ENCODE measurements at places on chromosomes 13 and 19.
A peak's percentile ranks its signal among the peaks of the same experiment; 100 is the strongest.

GRCh38 chr13:36069881-36070366 lies 61.3 kb downstream of the DCLK1 start:
- DNase-seq, result no peak

- DNase-seq, result peak; percentile 62
Measured at GRCh38 chr19:3479177-3479833, 1.0 kb downstream of the SMIM24 start.

DNA sequence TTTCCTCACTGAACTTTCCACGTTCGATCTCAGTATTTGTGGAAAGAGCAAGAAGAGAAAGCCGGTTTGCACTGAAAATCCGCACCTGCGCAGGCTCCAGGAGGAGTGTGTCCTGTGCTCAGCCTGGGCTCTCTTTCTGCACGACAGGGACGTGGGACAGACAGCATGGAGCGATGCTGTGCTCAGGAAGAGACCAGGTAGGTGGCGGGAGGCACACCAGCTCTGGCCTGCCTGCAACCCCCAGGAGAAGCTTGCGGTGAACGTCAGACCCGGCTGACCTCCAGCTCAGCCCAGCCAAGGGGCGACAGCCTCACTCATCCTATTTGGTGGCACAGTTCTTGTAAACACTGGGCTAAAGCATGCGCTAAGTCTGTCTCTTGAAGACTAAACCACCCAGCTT lies 35.9 kb downstream of the NAXD start:
- DNase-seq, result no peak

DNA sequence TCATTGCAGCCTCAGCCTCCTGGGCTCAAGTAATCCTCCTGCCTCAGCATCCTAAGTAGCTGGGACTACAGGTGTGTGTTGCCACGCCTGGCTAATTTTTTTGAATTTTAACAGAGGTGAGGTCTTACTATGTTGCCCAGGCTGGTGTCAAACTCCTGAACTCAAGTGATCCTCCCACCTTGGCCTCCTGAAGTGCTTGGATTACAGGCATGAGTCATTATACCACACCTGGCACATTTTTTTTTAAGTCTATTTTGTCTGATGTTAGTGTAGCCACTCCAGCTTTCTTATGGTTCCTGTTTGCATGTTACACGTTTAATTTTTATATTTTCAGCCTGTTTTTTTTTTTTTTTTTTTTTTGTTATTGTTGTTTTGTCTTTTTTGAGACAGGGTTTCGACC lies 24.8 kb downstream of the KDM4B start:
- DNase-seq, result no peak

DNA sequence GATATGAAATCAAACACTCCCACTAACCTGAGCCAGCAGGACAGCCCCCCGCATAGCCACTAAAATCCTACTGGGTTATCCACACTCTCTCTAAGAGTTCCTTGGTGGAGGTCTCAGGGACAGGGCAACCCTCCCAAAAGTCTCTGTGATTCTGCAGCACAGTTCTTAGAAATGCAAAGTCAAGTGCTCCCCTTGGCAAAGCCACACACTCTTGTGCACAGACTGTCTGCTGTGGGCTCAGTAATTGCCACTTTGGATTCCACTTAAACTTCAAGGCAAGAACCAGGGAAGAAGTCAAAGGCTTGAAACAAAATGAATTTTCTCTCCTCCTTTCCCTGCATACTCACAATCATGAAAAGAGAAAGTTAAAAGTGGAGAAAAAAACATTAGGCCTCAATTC lies 61.5 kb downstream of the DOCK9 start:
- no peak for DNase-seq

GRCh38 chr13:113238536-113238935 lies 29.1 kb downstream of the CUL4A start:
- no peak for DNase-seq

DNA sequence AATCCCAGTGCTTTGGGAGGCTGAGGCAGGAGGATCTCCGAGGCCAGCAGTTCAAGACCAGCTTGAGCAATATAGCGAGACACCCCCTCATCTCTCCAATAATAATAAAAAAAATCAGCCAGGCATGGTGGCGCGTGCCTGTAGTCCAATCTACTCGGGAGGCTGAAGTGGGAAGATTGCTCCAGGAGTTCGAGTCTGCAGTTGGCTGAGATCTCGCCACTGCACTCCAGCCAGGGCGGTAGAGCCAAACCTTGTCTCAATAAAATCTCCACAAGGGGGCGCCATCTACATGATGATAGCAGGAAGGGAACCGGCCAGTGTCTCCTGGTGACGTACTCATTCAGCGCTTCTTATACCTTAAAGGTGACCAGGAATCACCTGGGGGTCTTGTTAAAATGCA lies 13.6 kb upstream of the C5AR1 start:
- DNase-seq, result peak; percentile 78

DNA sequence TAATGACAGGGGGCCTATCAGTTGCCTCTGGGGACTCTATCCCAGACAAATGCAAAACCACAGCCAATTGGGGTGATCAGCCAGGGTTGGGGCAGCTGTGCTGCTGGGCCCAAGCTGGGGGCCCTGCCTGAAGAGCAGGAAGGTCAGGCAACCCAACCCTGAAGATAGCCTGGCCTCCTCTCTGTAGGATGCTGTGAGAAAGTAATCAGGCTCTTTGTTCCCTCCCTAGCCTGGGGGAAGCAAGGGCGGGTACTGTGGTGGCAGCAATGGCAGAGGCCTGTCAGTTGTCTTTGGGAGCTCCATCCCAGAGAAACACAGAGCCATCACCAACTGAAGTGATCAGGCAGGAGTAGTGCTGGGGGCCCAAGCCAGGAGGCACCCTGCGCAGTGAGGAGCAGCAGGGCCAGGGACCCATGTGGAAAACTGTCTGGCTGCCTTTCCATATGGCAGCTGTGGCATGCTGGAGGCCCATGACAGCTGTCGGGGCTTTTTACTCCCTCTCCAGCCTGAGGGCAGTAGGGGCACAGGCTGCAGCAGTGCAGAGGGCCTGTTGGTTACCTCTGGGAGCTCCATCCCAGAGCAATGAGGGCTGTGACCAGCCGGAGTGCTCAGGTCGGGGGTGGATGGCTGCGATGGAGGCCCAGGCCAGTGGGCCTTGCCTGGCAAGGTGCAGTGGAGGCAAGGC lies 73.6 kb upstream of the ATP12A start:
- no peak for DNase-seq

GRCh38 chr13:87498681-87499080 lies 172.5 kb upstream of the SLITRK5 start:
- DNase-seq, result no peak

- DNase-seq, result no peak
Measured at GRCh38 chr13:111568290-111568689, 247.8 kb downstream of the TEX29 start.

GRCh38 chr13:43933378-43933777 lies 53.7 kb downstream of the LACC1 start:
- no peak for DNase-seq

DNA sequence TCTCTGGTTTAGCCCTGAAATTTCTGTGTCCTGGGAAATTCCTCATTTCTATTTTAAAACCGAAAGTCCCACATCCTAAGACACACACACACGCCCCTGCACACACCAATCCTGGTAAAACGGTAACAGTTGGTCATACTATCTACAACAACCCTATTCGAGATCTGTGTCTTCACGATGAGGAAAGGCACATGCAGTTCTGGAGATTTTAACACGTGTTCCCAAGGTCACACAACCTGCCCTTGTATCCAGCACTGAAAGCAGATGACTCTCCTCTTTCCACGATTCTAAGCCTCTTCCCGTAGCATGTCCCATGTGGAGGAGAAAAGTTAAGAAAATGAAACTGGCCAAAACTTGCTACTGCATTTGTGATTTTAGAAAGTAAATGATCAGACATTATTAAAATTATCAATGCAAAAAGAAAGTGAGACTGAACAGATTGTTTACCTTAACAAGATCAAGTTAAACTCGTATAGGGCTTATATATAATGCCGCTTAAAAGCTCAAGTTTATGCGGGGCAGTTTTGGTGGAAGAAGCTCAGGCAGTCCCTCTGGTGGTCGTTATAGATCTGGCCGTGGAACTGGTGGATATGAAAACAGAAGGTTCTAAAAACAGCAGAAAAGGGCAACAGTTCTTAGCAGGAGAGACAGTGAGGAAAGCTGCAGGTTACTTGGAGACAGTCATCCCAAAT lies 32.7 kb downstream of the VSTM1 start:
- DNase-seq, result no peak

GRCh38 chr13:97982286-97982685 lies 28.8 kb downstream of the IPO5 start:
- no peak for DNase-seq

GRCh38 chr19:33821871-33822270 lies 25.2 kb downstream of the KCTD15 start:
- no peak for DNase-seq

DNA sequence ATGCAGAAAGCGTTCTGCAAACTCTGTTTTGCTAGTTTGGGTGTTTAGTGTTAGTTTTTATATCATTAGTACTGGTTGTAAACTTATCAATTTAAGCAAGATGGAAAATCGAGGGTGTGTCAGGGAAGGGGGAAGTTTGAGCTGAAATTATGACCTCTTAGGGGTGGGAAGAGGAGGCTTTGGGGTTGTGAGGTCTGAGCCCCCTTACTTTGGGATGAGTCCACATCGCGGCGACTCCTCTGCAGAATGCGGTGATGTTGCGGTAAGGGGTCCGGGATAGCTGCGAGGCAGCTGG lies 743 bp upstream of the NDUFS7 start:
- no peak for DNase-seq

GRCh38 chr13:114107686-114108081 lies 24.7 kb downstream of the RASA3 start:
- no peak for DNase-seq

DNA sequence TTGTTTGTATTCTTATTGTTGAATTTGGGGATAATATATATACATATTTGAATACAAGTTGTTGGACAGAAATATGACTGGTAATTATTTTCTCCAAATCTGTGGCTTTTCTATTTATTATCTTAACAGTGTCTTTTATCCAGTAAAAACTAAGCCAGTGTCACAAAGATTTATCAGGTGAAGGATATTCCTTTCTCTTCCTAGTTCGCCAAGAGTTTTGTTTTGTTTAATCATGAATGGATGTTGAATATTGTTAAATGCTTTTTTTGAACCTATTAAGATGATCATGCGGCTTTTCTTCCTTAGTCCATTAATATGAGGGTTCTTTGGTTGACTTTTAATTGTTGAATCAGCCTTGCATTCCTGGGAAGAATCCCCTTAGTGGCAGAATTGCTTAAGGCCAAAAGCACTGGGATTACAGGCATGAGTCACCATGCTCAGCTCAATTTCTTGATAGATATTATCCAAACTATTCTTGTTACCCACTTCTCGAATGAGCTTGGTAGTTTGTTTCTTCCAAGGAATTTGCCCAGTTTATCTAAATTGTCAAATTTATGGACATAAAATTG lies 53.3 kb downstream of the TEX26 start:
- DNase-seq, result no peak

- DNase-seq, result no peak
Measured at GRCh38 chr13:113952151-113952982, 21.5 kb downstream of the C13orf46 start.

- no peak for DNase-seq
Measured at GRCh38 chr13:108427355-108427754, 157.8 kb downstream of the TNFSF13B start.

GRCh38 chr19:2255982-2256685 lies at the start of gene JSRP1:
JSRP1 (minus strand) TSS chr19:2256417; CDS start chr19:2255314, 1,103 bp downstream.
- no peak for DNase-seq

DNA sequence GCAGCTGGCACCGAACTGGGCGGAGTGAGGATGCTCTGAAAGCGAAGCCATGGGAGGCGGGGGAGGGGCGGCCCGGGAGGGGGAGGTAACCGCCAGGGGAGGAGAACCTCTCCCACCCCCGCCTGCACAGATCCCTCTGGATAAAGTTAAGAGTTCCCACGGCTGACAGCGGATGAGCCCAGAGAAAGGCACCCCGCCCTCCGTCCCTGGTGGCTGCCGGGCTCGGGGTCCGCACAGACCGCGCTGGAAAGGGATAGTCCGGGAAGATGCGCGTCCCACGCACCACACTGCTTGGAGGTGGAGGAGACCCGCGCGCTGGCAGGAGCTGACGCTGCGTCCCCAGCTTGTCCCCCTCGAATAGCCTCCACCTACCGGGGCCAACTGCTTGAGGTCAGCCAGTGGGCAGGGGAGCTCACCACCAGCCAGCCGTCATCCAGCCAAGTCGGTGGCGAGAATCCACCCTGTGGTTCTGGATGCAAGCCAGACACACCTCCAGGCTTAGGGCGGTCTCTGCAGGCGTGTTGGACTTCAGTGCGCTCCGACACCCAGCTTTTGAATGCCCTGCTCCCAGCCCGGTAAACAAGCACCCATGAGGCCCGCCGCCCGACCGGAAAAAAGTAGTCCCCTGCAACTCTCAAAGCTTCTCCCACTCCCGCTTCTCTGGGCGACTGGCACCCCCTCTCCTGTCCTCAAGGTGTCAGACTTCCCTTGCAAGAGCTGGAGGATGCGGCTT lies at the start of gene TRPC4:
Gene TRPC4, minus strand, starts transcription at position 17 of the 733 bp plus-strand sequence. CDS start 86,439 bp downstream, outside the sequence.
- DNase-seq, result peak; percentile 4

GRCh38 chr19:46872967-46873366 lies 12.2 kb downstream of the ARHGAP35 start:
- DNase-seq, result no peak

DNA sequence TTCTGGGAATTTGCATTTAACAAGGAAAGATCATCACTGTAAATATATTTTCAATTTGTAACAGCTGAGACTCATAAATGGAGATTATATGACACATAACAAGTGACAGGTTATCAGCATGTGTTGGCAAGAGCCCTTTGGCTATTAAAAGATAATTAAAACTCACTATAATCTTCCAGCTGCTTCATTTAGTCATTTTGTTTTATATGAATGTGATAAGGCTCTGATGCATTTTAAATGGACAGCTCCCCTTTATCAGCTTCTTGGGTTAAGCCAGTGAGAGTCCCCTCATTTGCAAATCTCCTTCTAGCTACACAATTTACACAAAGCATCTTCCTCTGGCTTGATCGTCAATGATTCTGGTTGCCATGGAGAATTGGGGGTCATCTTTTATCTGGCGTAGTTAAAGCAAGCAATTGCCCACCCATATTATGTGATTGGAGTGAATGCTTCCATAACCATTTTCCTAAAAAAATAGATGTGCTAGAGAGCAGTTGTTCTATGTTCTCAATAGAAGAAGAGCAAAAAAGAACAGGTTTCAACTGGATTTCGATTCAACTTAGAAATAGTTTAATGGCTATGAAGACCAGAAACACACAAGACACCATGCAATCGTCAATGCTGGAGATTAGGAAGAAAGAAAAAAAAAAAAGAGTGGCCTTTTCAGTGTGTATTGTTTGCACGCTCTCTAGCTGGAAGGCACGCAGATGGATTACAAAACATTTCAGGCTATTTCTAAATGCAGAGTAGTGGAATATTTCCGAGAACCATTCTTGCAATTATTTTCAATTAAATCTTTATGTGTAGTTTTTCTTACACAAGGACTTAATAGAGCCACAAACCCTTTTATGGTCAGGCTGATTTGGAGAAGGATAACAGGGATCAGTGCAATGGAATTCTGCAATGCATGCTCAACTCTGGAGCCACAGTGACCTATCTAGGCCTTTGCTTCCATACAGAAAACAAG lies 27.4 kb downstream of the STARD13 start:
- DNase-seq, result no peak

DNA sequence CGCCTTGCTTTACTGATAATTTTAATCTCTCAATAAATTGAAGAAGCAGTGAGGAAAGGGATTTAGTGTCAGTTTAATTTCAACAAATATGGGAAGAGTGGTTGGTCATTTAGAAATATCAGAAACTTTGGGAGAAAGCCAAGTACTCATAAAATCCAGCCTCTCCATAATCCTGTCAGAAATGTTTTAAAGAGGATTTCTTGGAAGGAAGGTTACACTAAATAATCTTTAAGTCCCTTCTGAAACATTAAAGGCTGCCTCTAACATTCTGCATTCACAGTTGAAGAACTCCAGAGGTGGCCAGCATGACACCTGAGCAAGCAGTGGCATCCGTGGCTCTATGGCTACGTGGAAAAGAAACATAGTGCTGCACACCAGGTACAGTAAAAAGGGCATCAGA lies 378.5 kb downstream of the ENOX1 start:
- no peak for DNase-seq

All from stimulated activated CD4-positive, alpha-beta T cell treated with anti-CD3 and anti-CD28 coated beads, Interleukin-1b, Interleukin-23, amount 100 ng/mL, for 48 hours (primary cell).